Calu3 (cell line): ENCODE measurements at places on chromosomes 2 and 18.

GRCh38 chr2:231489990-231490389, 25.7 kb upstream of the NCL start:
- no peak for DNase-seq

- no peak for DNase-seq
Measured at GRCh38 chr2:5482929-5483331, 209.3 kb upstream of the SOX11 start.

DNA sequence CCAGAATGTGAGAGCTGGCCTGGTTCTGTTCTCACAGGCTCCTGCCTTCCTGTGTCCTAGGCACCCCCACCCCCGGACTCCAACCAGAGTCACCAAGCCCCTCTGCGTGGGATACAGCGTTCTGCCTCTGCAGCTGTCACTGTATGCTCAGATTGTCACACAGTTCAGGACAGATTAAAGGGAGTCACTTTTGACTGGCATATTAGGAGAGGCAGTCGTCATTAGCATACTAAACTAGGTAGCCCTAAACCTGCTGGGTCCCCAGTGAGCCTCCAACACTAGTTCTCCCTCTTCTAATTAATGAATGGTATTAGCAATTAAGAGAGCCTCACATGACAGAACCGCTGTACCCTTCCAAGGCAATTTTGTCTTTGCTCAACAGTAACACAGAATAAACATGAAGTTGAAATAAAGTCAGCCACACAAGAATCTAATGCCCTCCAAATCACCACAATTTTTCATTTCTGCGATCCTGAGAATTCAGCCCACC, 340.2 kb downstream of the CMPK2 start:
- no peak for DNase-seq

GRCh38 chr2:234823877-234824376, 127.9 kb upstream of the SH3BP4 start:
- DNase-seq, result peak; percentile 69

DNA sequence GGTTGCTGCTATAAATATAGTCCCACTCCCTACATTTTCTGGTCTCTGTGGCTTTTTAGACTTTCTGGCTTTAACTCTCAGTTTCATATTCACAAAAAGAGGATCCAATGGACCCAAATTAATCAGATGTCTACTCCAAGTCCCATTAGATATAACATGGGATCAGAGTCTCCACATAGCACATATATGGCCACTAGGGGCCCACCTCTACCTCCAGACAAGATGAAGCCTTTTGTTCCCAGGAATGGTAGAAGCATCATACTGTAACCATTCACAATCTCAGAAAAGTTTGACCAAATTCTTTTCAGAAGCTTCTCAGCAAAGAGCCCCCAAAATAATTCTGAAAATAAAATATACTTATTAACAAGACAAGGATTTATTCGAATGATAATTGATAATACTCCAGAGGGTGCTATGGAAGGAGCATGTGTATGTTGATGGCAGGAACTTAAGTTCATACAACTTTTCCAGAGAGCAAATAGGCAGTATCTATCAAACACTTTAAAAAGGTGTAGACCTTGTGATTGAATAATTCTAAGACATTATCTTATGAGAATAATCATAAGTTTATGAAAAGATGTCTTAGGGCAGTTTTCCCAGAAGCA, 382.3 kb upstream of the CRIM1 start:
- DNase-seq, result peak; percentile 43

- no peak for DNase-seq
Measured at GRCh38 chr18:13398631-13399030, 180.1 kb downstream of the LDLRAD4 start.

DNA sequence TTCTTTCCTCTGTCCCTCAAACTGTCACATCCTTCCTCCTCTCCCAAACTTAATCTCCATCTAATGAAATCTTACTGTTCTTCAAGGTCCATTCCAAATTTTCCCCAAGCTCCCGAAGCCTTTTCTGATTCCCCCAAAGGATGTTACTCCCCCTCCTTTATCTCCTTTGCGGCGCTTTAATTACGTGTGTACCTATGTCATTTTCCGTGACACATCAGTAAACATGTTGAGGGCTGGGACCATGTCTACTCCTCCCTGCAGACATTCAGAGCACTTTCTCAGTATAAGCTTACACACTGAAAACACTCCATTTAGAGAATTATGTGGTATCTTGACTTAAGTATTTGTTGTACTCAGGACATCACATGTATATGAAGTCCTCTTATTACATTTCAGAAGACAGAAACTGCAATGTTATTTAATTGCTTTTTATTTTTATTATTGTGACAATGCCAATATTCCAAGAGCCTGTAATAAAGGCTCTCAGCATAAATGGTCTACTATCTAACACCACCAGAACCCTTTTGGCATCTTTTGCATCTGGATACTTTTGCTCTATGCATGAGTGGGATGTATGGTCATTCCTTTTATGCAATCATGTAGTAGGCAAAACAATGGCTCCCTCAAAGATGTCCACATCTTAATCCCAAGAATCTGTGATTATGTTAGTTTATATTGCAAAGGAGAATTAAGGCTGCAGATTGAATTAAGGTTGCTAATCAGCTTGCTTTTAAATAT, 1.8 kb downstream of the NMI start:
- no peak for DNase-seq

DNA sequence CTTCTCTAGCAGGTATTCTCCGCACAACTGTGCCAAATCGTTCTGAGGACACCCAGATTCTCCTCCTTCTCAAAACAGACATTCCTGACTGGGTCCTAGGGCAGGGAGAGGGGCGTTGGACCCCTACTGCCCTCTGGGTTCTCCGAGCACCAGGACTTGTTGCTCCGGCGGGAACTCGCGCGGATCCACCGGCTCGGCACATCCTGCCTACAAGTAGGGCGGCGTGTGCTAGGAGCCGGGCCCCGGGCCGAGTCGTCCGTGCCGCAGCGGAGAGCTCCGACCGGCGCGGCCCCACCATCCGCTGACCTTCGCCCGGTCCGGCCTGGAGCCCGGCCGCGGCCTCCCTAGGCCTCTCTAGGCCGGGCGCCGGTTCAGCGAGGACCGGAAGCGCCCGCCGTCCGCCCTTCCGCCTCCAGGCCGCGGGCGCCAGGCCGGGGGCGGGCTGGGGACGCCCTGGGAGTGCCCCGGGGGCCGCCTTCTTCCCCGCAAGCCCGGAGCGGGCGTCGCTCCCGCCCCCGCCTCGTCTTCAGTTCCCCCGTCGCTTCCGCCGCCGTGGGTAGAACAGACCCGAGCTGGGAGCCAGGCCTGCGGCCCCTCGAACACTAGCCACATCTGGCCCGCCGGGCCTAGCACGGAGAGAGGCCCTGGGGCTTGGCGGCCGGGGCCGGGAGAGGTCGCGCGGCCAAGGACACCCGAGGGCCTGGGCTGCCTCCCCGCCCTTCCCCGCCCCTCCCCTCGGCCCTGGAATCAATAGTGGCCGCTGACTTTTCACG, 7.6 kb upstream of the ONECUT2 start:
- DNase-seq, result no peak

GRCh38 chr2:237696461-237696860, 69.1 kb downstream of the LRRFIP1 start:
- DNase-seq, result no peak

GRCh38 chr2:120294008-120294340, 41.3 kb downstream of the RALB start:
- DNase-seq, result no peak
